ENCODE measurements at places on chromosomes 4 and X. TPM values are rescaled to one million over a fixed set of nuclear protein-coding genes. Genes with fewer than 3 reads are reported as not detected.

- H3K27me3 ChIP-seq: no peaks in the 10 kb centered on the region
- H3K4me3 ChIP-seq: 0 out of 2 replicates have a peak overlapping the region, but pooled peaks have one; percentile 54
- H3K4me1 ChIP-seq: peaks cover 15% of the 10 kb centered on the region
- DNase-seq: no peak
- peak overlapping the region; percentile 27 for H3K27ac ChIP-seq
Measured at GRCh38 chr4:88010966-88011365, 3.5 kb downstream of the PKD2 start.

DNA sequence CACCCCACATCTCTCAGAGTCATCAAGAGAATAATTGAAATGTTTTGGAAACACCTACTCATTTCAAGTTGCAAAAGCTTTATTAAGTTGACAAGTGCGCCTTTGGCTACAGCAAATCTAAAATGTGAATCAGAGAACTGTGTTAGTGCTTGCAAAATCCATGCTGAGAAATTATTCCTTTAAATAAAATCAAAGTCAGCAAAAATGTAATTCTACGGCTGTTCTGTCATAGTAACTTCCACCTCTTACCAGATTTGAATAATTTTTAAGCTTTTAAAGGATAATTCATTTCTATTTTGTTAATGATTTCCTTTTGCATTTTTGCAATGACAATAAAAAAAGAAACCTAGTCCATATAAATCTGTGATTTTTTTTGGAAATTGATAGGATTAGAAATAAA is 1779.1 kb downstream of the STIM2 start:
- H3K4me3 ChIP-seq: no peak overlapping the region
- no peaks in the 10 kb centered on the region for H3K4me1 ChIP-seq
- no peaks in the 10 kb centered on the region for H3K27me3 ChIP-seq
- no peak overlapping the region for H3K27ac ChIP-seq
- H3K36me3 ChIP-seq: no peaks in the 10 kb centered on the region

- H3K4me1 ChIP-seq: no peaks in the 10 kb centered on the region
- no peak overlapping the region for H3K4me3 ChIP-seq
- no peaks in the 10 kb centered on the region for H3K27me3 ChIP-seq
- H3K27ac ChIP-seq: no peak overlapping the region
Measured at GRCh38 chrX:54484666-54485065, 11.4 kb downstream of the FGD1 start.

DNA sequence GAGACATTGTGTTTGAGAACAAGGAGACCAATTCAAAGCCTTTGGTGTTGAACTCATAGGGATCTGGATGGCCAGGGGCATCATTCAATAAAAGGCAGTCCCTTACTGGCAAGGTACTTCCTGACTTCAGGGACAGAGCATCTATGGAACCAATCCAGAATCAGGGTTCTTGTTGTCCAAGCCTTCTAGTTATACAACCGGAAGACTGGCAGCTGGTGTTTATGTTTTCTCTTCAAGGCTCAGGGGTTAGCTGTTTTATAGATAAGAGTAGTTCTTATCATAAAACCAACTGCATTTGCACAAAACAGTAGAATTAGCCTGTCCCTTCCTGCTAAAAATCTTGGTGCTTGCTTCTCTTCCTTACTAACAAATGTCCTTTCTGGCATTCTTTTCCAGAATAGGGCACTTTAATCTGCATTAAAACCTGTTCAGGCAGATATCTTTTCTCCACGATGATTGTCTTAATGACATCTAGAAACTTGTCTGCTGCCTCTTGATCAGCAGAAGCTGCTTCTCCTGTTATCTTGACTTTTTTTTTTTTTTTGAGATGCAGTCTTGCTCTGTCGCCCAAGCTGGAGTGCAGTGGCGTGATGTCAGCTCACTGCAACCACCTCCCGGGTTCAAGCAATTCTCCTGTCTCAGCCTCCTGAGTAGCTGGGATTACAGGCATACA is 38.4 kb upstream of the ARHGEF6 start:
- no peak overlapping the region for H3K27ac ChIP-seq
- H3K27me3 ChIP-seq: no peaks in the 10 kb centered on the region
- no peaks in the 10 kb centered on the region for H3K36me3 ChIP-seq
- DNase-seq: no peak
- no peak overlapping the region for H3K4me3 ChIP-seq

DNA sequence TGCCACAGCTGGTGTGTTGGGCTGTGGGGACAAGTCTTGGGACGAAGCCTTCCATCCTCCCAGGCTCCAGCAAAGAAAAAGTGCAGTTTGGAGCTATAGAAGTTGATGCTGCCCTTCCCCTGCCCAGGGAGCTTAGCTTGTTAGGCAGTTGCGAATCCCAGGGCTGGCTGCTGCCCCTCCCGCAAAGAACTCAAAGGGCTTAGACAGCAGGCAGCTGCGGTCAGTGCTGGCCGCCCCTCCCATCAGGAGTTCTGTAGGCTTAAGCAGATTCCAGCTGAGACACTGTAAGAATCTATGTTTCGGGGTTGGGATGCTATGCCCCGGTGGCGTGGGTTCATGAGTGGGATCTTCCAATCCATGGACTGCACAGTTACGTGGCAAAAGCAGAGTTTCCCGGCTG is 956.7 kb downstream of the GLUD2 start:
- no peak overlapping the region for H3K4me3 ChIP-seq
- DNase-seq: no peak
- H3K36me3 ChIP-seq: no peaks in the 10 kb centered on the region
- H3K4me1 ChIP-seq: no peaks in the 10 kb centered on the region
- H3K27me3 ChIP-seq: no peaks in the 10 kb centered on the region

Gene ETDA
- not detected for total RNA-seq

DNA sequence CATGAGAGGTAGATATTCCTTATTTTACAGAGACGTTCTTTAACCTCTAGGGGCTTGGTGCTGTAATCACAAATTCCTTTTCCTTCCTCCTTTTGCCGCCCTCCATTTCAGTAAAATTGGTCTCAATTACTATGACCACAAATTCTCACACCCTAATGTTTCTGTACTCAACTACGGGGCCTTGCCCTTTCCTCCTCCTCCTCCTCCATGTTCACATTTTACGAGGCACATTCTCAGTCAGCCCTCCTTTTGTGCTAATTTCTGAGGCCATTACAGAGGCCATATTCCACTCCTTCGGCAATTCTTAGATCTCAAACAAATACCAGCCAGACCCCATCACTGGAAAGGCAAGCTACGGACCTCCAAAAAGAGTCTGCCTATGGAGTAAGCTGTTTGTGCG is 92.1 kb downstream of the SH3KBP1 start:
- no peaks in the 10 kb centered on the region for H3K27me3 ChIP-seq
- no peak overlapping the region for H3K27ac ChIP-seq
- H3K36me3 ChIP-seq: 0 out of 2 replicates have a peak, but pooled peaks cover 6% of the 10 kb centered on the region

GRCh38 chr4:22192084-22192511 is 243.5 kb upstream of the KCNIP4 start:
- no peak overlapping the region for H3K4me3 ChIP-seq
- no peaks in the 10 kb centered on the region for H3K36me3 ChIP-seq
- no peak for DNase-seq
- no peak overlapping the region for H3K27ac ChIP-seq

Data from GM12878 (cell line).